Activated CD8-positive, alpha-beta memory T cell treated with anti-CD3 and anti-CD28 coated beads for 48 hours (primary cell): ENCODE measurements at places on chromosomes 16 and 17.

DNA sequence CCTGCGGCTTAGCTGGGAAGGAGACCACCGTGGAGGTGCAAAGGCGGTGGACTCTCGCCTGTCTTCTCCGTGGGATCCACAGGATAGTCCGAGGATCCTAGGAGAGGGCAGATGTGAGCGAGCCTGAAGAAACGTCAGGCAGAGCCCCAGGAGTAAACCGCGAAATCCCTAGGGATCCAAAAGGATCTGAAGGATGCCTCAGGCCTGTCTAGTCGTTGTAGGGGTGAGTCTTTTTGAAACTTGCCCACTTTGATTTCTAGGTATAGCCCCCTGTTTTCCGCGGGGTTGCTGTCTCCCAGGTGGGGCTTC is 576.5 kb downstream of the KCNJ18 start:
- no peak for DNase-seq

- DNase-seq, result no peak
These were observed 23.4 kb downstream of the NME2 start for GRCh38 chr17:51189628-51190027.

DNA sequence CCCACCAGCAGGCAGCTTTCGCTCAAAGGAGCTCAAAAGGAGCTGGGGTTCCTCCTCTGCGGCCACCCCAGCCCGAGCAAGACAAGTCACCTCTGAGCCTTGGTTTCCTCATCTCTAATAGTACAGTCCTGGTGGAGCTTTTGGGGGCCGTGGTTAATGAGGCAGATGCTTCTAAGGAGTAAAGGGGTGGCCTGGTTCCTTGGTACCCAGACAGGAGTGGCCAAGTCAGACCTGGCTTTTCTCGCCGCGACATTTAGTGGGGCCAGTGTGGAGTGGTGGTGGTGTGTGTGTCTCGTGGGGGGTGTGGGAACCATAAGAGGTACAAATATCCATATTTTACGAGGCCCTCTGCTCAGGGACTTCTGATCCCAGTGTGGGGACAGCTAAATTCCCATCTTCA is 6.7 kb downstream of the FOXF1 start:
- no peak for DNase-seq

- no peak for DNase-seq
These were observed at the start of gene EVPL for GRCh38 chr17:76027159-76027839. TSS of gene EVPL (minus strand) at chr17:76027306. CDS start at chr17:76027198, 108 bp downstream.

DNA sequence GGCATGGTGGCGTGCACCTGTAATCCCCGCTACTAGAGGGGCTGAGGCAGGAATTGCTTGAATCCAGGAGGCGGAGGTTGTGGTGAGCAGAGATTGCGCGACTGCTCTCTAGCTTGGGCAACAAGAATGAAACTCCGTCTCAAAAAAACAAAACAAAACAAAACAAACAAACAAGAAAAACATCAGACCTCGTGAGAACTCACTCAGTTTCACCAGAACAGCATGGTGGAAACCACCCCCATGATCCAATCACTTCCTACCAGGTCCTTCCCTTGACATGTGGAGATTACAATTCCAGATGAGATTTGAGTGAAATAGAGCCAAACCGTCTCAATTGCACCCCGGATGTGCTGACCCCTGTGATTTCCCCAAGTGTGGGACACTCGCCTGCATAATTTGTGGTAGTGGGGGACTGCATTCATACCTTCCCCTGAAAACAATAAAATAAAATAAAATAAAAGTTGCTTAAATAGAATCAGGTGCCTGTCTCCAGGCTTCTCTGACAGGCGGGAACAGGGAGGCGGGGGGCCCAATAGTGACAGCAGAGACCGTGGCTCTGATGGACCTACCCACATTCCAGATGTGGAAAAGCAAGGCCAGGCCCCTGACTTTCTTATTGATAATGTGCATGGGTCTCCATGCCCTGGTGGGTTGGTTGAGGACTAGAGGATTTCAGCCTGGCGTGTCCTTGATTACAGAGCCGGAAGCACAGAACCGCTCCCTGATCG is 13.1 kb downstream of the ZSCAN10 start:
- no peak for DNase-seq

- no peak for DNase-seq
These were observed 8.6 kb downstream of the CARHSP1 start for GRCh38 chr16:8859913-8860881.

GRCh38 chr17:28319598-28319935 is 567 bp downstream of the TMEM97 start:
- DNase-seq, result no peak

DNA sequence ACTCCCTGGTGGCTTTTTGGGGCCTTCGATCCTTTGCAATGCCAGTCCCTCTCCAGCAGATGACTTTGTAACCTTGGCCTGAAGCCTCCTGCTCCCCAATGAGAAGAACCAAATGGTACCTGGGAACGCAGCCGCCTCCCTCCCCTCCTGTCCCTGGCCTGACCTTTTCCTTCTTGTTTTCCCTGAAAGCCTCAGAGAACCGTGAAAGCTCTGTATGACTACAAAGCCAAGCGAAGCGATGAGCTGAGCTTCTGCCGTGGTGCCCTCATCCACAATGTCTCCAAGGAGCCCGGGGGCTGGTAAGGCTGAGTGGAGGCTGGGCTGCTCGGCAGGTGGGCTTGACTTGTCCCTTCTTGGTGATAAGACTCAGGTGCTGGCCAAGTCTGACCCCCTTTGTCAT is 88.0 kb downstream of the SDR42E1 start:
- DNase-seq, result no peak

DNA sequence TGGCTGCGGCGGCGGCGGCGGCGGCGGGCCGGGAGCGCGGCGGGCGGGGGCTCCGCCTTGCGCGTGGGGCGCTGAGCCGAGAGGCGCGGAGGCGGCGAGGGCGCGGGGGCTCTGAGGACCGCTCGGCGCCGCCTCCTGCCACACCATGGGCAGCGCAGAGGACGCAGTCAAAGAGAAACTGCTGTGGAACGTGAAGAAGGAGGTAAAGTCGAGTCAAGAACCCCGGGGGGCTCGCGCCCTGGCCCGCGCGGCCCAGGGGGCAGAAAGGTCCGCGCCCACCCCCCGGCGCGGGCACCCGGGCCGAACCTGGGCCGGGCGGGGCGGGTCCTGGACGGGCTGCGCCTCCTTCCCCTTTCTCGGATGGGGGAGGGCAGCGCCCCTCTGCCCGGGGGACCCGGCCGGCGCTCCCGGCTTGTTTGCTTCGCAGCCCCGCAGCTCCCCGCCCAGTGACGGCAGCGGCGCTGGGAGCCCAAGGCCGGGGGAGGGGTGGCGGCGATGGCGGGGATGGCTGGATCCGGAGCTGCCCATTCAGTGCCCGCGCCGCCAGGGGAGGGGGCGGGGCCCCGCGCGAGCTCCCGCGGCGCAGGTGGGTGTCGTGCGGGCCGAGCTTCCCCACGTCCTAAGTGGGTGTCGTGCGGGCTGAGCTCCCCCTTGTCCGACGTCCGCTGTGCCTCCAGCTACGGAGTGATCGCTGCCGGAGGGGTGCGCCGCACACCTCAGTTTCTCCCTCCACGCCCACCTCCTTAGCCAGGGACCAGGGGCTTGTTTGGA is 428 bp downstream of the SGSM2 start:
- no peak for DNase-seq

DNA sequence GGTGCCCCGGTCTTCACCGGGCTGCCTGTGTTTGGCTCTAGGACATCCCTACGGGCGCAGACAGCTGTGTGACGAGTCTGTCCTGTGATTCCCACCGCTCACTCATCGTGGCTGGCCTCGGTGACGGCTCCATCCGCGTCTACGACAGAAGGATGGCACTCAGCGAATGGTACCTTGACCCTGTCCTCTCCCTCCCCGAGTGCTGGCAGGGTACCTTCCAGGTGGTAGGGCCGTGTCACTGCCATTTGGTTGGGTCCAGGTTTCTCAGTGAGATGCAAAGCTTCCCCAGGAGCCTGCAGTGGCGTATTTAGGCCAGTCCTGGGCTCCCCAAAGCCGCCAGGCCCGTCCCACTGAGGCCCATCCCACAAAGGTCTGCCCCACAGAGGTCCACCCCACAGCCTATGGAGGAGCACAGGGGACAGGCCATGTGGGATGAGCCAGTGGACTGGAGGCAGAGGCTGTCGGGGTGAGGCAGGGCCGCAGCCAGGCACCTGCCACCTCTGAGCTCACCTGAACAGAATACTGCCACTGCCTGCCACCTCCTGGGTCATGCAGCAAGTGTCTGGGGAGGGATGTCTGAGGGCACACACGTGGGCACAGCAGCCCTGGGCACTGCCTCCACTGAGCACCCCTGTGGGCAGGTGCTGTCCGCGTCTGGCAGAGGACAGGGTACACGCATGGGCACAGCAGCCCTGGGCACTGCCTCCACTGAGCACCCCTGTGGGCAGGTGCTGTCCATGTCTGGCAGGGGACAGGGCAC is 31.4 kb upstream of the CHMP6 start:
- no peak for DNase-seq

- DNase-seq, result no peak
These were observed 51.6 kb upstream of the DYNLRB2 start for GRCh38 chr16:80489173-80489572.

DNA sequence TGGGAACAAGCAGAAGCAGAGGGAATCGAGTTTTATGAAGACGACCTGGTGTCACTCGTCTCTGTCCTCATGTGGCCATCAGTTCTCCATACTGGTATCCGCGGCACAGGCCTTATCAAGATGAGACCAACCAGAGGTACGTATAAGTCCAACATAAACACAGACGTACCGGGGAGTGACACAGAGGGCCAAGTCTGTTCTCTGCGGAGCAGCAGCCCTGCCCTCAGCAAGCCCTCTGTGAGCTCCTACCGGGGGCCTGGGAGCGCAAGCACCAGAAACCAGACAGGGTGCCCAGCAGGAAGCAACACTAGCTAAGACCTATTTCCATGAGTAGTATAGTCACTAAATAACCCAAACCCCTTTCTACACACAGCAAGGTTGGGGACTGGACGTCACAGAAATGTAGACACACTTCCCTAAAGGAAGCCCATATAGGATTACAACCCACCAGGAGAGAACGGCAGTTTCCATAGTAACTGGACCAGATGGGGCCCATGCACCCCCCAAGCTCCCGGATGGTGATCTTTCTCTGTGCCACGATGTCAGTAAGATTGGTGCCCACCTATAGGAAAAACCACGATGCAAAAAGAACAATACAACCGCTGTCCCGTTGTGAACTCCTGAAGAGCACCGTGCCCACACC is 911 bp downstream of the ARL16 start:
- DNase-seq, result no peak

DNA sequence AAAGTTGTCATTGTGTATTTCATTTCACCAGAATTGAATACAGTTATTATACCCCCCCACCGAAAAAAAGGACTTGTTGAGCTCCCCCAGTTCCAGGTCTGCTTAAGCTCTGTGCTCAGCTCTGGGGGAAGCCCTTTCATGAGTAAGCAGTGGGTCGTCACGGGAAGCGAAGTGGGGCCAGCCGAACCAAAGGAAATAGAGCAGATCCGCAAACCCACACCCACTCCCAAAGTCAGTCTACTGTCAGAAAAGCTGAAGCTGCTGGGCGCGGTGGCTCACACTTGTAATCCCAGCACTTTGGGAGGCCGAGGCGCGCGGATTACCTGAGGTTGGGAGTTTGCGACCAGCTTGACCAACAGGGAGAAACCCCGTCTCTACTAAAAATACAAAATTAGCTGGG is 50.1 kb downstream of the PECAM1 start:
- DNase-seq, result no peak

GRCh38 chr16:53974484-53975080 is 270.6 kb downstream of the FTO start:
- no peak for DNase-seq

DNA sequence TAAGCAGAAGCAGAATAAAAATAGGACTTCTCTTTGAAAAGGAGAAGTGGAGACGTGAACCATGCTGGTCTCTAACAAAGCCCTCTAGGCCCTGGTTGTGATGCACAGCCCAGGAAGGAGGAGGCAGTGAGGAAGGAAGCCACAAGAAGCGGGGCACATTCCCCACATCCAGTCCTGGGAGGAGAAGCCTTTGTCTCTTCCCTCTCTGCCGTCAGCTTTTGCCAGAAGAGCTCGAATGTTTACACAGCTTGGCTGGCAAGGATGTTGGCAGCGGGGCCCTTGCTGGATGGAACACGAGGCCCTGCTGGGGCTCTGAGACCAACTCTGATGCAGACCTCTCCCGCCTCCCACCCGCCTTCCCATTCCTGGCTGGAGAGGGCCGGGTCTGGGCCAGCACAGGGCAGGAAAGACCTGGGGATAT is 91.3 kb downstream of the MAF start:
- no peak for DNase-seq

DNA sequence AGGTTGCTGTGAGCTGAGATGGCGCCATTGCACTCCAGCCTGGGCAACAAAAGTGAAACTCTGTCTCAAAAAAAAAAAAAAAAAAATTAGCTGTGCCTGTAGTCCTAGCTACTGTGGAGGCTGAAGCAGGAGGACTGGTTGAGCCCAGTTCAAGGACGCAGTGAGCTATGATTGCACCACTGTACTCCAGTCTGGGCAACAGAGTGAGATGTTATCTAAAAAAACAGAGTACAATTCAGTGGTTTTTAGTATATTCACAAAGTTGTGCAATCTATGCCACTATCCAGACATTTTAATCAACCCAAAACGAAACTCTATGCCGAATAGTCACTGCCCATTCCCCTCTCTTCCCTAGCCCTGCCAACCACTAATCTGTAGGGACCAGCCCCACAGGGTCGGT is 25.1 kb downstream of the C16orf54 start:
- DNase-seq, result no peak

GRCh38 chr17:50036455-50037261 is 19.3 kb upstream of the ITGA3 start:
- no peak for DNase-seq

GRCh38 chr17:15108992-15109391 is 156.1 kb downstream of the PMP22 start:
- DNase-seq, result no peak

DNA sequence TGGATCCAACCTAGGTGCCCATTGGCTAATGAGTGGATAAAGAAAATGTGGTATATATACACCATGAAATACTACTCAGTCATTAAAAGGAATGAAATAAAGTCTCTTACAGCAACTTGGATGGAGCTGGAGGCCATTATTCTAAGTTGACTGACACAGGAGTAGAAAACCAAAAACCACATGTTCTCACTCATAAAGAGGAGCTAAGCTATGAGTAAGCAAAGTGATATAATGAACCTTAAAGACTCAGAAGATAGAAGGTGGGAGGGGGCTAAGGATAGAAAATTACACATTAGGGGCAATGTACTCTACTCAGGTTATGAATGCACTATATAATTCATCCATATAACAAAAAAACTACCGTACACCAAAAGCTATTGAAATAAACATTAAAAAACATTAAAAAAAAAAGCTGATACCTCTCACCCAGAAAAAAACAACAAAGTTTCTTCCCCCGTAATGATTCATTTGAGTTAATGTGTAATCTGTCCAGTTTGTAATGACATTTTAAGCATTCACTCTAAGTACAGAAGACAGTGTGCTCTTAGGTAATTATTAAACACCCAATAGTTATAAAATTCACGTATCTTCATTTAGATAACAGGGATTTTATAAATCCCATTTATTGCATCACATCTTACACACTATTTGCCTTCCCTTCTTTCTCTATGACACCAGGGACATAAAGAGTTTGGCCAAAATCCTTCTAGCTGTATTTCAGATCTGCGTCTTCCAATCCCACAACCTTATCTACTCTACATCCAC is 941.5 kb downstream of the CDH11 start:
- DNase-seq, result no peak

GRCh38 chr16:3754081-3754703 is 36.9 kb upstream of the TRAP1 start:
- DNase-seq, result no peak
